NAMALWA (cell line): ENCODE measurements at places on chromosomes 3 and 15.

DNA sequence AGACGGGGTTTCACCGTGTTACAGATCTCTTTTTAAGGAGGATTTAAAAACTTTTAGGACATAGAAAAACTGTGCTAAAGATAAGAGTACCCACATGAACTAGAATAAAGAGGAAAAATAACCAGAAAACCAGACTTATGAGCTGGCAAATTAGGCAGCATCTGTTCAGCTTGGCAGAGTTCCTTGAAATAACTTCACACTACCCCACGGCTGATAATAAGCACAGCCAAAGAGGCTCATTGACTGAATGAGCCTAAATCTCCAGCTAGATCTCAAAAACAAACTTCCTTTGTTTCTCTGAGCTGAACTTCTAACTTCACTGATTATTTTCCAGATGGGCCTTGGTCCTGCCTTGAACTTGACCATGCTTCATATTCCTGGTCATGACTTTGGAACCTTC, 26.7 kb upstream of the PIK3R4 start:
- DNase-seq, result no peak

DNA sequence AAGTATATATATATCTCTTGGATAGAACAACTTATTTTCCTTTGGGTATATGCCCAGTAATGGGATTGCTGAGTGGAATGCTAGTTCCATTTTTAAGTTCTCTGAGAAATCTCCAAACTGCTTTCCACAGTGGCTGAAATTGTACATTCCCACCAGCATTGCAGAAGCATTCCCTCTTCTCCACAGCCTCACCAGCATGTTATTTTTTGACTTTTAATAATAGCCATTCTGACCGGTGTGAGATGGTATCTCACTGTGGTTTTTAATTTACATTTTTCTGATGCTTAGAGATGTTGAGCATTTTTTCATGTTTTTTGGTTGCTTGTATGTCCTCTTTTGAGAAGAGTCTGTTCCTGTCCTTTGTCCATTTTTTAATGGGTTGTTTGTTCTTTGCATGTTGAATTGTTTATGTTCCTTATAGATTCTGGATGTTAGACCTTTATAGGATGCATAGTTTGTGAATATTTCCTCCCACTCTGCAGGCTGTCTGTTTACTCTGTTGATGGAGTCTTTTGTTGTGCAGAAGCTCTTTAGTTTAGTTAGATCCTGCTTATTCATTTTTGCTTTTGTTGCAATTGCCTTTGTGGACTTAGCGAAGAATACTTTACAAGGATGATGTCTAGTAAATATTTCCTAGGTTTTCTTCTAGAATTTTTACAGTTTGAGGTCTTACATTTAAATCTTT, 82.7 kb upstream of the NR2F2 start:
- DNase-seq, result no peak

- DNase-seq, result no peak
Measured at GRCh38 chr15:78565951-78566774, 843 bp downstream of the CHRNA5 start.

GRCh38 chr15:39887832-39888231, 32.2 kb downstream of the GPR176 start:
- DNase-seq, result peak; percentile 30

GRCh38 chr3:145124900-145125678, 1035.9 kb downstream of the PLOD2 start:
- DNase-seq, result no peak

- DNase-seq, result no peak
Measured at GRCh38 chr15:83653639-83654378, at the start of gene ADAMTSL3. Gene ADAMTSL3 (plus strand): TSS chr15:83654123. CDS start chr15:83655762, 1,639 bp downstream.

- DNase-seq, result no peak
Measured at GRCh38 chr3:149579161-149579560, 78.7 kb downstream of the WWTR1 start.

DNA sequence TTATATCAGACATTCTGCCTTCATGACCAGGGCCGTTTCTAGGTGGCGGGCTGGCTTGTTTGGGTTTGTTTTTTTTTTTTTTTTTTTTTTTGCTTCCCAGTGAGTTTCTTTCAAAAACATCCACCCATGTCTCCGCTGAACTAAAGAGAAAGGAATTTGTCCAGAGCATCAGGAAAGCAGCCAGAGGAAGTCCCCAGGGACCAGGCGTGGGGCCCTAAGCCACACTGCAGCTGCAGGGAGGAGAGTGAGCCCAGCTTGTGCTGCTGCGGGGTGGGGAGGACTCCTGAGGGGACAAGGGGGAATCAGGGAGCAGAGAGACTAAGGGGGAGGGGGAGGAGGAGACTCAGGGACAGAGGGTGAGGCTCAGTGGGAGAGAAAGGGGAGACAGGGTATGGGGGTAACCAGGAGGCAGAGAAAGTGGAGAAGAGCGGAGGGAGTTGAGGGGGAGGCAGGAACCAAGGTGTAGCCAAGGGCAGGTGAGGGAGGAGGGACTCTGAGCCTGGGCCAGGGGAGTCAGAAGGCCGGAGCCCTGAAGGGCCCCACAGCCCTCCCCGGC, 49.5 kb downstream of the CYP11A1 start:
- DNase-seq, result no peak

GRCh38 chr3:55673764-55674163, 186.7 kb upstream of the WNT5A start:
- DNase-seq, result no peak

DNA sequence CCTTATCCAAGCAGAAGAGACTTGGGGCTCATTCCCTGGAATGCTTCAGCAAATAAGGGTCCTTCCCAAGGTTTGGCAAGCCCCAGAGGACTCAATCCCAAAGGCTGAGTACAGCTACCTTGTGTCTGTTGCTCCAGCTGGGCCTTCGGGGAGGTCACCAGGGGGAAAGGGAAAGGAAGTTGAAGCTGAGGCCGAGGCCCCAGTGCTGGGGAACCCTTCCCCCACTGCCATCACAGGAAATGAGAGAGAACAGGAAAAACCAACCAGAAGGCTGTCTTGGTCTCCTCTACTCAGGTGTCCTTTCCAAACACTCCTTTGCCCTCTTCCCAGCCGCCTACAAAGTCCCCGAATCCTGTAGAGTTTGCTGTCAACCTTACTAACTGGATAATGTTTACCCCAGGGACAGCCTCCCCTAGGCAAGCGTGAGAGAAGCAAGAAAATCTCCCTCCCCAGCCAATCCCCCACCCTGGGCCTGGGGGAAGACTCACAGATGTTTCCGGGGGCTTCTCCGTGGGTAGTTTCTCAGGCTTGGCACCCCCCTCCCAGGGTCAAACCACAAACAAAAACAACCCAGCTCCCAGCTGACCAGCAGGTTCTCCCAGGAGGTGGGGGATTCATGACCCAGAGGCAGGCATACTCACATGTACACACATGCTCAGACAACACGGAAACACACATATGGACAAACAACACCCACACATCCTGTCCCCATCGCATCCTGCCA, 5.5 kb downstream of the CSRNP1 start:
- DNase-seq, result peak; percentile 87

DNA sequence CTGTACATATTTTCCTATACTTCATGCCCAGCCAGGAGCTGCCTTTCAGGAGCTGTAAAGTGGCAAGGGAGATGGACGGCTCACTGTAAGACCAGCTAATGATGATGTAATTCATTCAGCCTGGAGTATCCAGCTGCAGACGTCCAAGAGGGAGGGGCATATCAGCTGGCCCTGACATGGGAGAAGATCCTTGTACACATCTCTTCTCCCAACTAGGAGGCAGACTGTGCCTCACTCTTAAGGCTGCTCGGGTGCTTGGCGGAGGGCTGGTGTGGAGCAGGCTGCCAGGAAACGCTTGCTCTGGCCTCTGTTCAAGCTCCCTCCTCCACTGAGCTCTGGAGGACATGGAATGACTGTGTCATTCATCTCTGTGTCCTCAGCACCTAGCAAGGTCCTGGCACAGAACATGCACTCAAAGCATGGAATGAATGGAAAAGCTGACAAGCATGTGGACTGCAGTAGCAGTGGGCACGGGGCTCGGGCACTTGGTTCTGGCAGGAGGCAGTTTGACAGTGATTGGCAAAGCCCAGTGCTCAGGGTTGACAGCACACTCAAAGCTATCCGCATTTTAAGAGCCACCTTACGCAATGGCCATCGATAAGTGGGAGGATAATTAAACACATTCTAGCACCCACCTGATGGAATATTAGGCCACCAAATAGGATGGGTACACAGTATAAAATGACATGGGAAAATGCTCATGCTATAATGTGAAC, 72.4 kb downstream of the TBC1D2B start:
- DNase-seq, result no peak

DNA sequence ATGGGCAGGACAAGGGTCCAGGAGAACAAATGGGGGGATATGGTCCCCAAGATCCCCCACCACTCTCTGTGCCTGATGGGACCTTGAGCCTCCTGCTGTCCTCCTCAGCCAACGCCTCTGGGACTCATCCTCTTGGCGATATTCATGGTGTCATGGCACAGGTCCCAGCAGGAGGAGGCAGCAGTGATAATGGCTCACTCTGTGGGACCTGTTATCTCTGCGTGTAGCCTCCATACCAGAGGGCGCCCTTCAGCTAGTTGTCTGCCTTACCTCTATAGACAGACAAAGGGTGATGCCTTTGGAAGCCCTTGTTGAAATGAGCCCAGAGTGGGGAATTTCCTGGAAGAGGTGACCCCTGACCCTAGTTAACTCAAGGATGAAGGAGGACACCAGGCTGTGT, 7.4 kb downstream of the ZBTB47 start:
- peak; percentile 41 for DNase-seq

DNA sequence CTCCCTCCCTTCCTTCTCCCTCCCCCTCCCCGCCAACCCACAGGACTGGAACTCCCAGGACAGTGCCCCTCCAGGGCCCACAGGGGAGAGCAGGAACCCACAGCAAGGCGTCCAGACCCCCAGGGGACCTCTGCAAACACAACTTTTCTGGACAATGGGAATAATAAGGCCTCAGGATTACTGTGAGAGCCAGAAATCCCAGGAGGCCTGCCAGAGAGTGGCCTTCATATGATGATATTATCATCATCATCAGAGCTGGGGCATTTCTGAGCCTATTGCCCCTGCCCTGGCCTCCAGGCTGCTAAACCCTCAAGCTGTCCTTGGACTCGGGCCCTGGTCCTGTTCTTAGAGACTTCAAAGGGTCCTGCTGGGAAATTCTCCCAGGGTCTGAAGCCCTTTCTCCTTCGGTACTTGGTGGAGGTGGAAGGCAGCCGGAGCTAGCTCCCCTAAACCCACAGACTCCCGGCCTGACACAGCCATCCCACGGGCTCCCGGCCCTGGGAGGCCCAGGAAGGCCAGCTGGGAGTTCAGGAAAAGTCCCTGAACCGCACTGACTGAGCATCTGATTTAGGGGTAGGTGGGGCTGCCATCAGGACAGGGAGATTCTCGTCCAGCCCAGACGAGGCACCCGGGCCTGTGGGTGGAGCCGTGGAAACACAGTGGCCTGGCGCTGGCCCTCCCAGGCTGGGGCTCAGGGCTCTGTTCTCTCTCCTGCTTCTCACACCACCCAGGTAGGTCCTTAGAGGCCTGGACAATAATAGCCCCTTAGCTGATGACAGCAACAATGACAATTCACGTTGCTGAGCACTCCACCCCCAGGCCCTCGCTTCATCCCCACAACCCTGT, 4.9 kb downstream of the CALML4 start:
- no peak for DNase-seq

DNA sequence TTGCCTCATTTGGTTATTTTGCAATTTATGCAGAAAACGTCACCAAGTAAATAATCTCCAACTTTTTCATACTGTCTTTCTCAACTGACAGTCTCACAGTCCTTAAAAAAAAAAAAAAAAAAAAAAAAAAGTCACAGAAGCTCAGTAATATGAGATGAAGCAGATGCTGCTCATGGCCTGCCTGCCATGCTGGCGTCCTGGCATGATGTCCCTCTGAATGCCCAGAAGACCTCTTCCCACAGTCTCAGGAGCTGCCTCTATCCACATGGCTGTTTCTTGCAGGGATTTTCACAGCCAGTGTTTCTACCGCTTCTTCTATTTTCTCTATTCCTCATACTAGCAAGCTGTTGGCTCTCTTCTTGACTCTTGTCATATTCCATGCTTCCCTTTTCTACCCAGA, 87.7 kb downstream of the TGFBR2 start:
- DNase-seq, result no peak

DNA sequence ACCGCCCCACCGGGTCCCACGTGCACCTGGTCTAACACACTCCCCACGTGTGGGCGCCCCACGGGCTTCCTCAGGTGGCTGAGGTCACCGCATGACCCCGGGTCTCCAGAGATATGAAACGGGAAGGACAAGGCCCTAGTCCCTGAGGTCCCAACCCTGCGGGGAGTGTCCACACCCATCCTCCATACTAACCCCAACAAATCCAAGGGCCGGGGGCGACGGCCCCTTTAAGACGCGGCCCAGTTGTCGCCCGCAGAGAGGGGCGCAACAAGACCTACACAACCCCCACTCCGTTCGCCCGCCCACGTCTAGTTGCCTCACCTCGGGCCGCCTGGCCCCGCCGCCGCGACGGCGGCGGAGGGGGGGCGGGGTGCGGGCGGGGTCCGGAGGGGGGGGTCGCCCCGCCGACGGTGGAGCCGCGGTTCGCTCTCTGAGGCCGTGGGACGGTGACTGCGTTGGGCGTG, 396 bp downstream of the INO80 start:
- no peak for DNase-seq

DNA sequence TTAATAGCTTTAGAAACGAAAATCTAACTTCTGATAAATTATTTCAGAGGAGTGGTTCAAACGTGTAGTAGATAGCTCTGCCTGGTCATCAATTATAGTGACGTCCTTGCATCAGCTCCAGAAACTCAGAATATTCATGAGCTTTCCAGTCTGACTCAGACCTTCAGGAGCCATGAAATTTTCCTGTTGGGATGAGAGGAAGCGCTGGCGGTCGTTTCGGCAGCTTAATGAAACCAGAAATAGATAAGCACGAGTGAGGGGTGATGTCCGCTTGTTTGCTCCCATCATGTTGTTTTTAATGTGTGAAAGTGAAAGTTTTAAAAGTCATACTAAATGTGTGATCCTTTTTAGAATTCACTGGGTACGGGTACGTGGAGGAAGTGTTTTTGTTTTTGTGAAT, 141.1 kb downstream of the PGPEP1L start:
- DNase-seq, result no peak

DNA sequence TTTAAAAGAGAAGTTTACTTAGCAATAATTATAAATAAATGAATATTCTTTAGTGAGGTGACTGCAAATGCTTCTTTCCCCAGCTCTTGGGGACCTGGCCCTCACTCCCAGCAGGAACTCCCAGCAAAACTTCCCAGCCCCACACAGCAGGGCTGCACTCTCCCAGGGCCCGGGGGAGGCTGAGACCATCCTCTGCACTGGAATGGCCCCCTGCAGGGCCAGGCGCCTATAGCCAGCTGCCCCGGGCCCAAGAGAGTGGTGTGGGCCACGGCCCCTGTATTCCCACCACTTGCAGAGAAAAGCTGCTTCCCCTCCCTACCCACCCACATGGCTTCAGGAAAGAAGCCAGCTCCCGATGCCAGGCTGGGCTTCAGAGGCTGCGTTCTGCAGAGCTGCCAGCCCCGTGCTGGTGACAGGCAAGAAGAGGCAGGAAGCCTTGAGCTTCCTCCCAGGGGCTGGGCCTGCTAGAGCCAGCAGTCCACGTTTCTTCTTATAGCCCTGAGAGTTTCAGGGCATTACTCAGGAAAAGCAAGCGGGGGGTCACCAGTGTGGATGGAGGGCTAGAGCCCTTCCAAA, 20.0 kb downstream of the IDH2 start:
- no peak for DNase-seq

DNA sequence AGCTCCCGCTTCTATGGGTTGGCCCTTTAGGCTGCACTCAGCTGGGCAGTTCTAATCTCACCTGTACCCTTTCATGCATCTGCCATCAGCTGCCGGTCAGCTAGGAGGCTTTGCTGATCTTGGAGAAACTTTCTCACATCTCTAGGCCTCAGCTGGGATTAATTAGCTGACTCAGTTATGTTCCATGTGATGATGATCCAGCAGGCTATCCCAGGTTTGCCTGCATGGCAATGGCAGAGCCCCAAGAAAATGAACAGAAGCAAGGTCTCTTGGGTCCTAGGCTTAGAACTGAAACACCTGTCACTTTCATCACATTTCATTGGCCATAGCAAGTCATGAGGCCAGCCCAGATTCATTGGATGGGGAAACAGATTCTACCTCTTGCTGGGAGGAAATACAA, 304.6 kb upstream of the TBC1D5 start:
- DNase-seq, result no peak
